Brain microvascular endothelial cell (primary cell): ENCODE measurements at places on chromosomes 6 and 20.
A peak's percentile ranks its signal among the peaks of the same experiment; 100 is the strongest.

GRCh38 chr6:142458836-142459235 lies 157.0 kb downstream of the ADGRG6 start:
- DNase-seq: no peak

GRCh38 chr6:130848945-130849344 lies 21.7 kb downstream of the SMLR1 start:
- no peak for DNase-seq

DNA sequence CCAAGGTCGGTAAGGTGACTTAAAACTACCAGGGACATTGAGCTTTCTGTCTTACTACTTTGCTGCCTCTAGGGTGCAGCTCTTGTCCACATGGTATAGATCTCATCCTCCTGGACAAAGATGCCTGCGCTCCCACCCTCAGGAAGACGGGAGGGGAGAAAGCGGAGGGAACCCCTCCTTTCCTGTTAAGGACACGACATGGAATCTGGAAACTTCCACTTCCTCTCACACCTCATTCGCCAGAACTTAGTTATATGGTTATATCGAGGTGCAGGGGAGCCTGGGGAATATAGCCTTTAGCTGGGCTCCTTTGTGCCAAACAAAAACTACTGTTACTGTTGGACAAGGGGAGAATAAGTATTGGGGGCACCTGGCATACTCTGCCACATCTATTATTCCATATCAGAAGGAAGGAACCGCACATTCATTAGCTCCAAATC lies 224.3 kb upstream of the TSHZ2 start:
- no peak for DNase-seq

- DNase-seq: peak; percentile 71
These were observed 694.9 kb downstream of the PRKN start for GRCh38 chr6:162032620-162033019.

- no peak for DNase-seq
These were observed 83.3 kb downstream of the RCAN2 start for GRCh38 chr6:46407776-46408530.

DNA sequence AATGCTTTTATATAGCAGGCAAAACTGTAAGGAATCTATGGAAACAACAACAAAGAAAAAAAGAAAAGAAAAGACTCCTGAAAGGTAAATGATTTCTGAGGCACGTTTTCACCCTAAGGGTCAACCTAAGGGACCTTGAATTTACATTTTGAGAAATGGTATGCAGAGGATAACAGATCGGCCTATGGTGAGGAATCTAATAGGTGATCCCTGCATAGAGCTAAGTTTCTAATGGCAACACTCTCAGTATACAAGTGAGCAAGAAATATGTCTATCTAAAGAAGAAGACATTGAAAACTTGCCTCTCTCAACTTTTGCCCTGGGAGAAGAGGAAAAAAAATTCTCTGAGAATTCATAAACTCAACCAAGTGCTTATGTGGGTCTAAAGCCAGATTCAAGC lies 18.9 kb upstream of the AKAP7 start:
- no peak for DNase-seq

- peak; percentile 68 for DNase-seq
These were observed 8.3 kb upstream of the ANKRD60 start for GRCh38 chr20:58236612-58237317.

- DNase-seq: no peak
These were observed 69.5 kb upstream of the FABP7 start for GRCh38 chr6:122709922-122710512.

- no peak for DNase-seq
These were observed 3.2 kb downstream of the IYD start for GRCh38 chr6:150372051-150372450.

- DNase-seq: no peak
These were observed 122.7 kb downstream of the GMPR start for GRCh38 chr6:16361121-16361520.

DNA sequence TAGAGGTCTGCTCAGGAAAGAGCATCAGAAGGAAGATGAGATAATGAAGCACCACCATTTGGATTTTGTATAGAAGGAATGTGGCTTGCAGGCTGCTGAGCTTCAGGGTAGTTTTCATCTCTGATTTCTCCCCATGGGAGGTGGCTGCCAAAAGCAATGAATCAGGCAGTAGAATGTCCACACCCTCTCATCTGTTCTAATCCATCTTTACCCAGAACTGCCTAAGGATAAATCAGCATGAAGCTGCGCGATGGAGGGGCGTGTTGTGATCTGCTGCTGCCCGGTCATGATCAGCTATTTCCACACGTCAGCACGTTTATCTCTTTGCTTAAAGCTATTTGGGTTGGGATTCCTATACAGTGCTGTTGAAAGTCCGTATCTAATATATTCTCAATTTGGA lies 295.4 kb downstream of the FOXA2 start:
- DNase-seq: no peak
